ENCODE measurements at places on chromosomes 1 and 21. TPM values are rescaled to one million over a fixed set of nuclear protein-coding genes. Genes with fewer than 3 reads are reported as not detected.

DNA sequence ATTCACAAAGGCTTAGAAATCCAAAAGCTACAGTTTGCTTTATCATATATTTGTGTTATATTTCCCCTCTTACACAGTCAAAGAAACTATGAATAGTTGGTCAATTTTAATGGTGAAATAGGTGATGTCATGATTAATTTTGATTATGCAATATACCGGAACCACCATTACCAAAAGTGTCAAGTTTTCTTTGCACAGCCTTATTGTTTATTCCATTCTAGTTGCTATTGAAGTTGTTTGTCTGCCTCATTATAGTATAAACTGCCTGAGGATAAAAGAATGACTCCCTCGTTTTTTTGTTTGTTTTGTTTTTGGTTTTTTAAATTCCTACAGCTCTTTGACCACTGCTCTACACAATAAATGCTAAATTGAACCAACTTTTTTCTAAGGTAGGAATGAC is 690.6 kb upstream of the ZP4 start:
- no peak overlapping the region for H3K27ac ChIP-seq
- H3K4me1 ChIP-seq = no peaks in the 10 kb centered on the region
- no peak for DNase-seq

GRCh38 chr1:244974106-244974505 is 109.8 kb upstream of the HNRNPU start:
- H3K36me3 ChIP-seq = peaks cover 1% of the 10 kb centered on the region
- H3K4me3 ChIP-seq = no peak overlapping the region
- no peak for DNase-seq

The BATF3 gene
- total RNA-seq = 1.0 TPM

GRCh38 chr1:119647228-119647733 is 785 bp downstream of the ZNF697 start:
- no peak for DNase-seq
- peaks cover 3% of the 10 kb centered on the region for H3K36me3 ChIP-seq
- peak overlapping the region; percentile 96 for H3K4me3 ChIP-seq
- no peaks in the 10 kb centered on the region for H3K27me3 ChIP-seq
- H3K27ac ChIP-seq = peak overlapping the region; percentile 97

DNA sequence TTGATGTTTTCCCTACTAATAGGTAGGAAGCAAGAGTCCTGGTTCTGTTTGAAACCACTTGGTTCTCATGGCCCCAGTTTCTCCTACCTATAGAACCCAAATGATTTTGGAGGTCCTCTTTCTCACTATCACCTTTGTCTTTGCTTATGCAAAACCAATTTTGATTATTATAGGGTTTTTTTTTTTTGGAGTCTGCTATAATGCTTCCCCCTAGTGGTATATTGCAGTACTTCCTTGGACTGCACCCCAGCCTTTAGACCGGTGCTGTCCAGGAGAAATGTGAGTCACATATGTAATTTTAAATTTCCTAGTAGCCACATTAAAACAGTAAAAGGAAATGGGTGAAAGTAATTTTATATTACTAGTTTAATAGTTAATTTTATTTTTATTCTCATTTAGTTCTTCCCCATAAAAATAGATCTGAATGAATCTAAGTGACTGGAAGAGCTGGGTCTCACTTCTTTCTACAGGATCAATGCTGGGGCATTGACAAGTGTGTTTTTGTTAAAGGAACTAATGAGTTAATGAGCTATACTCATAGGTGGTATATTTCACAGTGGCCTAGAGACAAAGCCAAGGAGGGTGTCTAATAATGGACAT is 10.6 kb downstream of the FCMR start:
- H3K4me1 ChIP-seq = peaks cover 5% of the 10 kb centered on the region
- no peak overlapping the region for H3K27ac ChIP-seq
- no peak for DNase-seq
- H3K4me3 ChIP-seq = no peak overlapping the region
- peaks cover 88% of the 10 kb centered on the region for H3K27me3 ChIP-seq
- no peaks in the 10 kb centered on the region for H3K36me3 ChIP-seq

Measured in mesothelial cell of epicardium (in vitro differentiated cells).